ENCODE measurements at places on chromosomes 16 and 17.

DNA sequence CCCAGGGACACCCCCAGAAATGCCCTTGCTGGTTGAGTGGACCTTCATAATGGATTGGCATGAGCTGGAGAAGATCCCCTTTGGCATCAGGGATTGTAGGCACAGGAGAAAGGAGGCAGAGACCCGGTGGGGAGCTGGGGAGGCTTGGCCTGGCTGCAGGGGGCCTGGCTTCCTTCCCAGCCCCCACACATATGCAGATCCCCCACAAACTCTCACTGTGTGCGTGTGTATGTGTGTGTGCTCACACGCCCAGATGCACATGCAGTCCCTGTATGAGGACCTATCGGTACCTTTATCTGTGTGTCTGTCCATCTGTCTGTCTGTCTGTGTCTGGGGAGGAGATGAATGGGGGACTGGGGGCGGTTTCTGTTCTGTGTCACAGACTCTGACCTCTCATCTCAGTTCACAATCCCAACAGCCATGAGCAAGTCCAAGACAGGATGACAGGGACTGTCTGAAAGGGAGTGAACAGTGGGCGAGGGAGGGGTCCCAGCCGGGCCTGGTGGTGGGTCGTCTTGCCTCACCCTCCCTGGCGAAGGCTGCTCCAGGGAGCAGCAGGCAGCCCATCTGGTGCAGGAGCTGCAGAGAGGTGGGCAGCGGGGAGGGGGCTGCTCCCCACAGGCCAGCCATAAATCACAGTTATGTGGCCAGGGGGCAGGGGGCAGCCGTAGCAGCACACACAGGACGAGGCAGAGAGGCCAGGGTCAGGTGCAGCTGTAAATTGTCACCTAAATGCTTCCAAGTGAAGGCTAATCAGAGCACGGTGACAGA, 46.7 kb upstream of the LHX1 start:
- DNase-seq: no peak

- DNase-seq: no peak
Observed at GRCh38 chr16:5065813-5066212, at the start of gene C16orf89. C16orf89 (minus strand) TSS chr16:5065956; CDS start chr16:5065908, 48 bp downstream.

DNA sequence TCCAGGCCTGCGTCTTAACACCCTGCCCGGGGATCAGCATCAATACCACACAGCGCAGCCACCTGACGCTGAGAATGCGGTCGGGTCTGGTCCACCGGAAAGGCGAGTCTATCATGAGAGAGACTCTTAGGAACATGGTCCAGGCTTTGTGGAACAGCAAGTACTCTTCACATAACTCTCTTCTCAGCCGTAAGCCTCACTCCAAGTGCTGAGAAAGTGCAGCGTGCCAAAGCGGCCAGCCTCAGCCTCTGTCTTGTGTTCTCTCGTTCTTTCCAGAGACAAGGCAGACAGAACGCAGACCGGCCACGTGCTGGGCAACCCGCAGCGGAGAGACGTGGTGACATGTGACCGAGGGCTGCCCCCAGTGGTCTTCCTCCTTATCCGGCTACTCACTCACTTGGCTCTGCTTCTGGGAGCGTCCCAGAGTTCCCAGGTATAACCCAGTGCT, 34.4 kb upstream of the ENDOV start:
- no peak for DNase-seq

DNA sequence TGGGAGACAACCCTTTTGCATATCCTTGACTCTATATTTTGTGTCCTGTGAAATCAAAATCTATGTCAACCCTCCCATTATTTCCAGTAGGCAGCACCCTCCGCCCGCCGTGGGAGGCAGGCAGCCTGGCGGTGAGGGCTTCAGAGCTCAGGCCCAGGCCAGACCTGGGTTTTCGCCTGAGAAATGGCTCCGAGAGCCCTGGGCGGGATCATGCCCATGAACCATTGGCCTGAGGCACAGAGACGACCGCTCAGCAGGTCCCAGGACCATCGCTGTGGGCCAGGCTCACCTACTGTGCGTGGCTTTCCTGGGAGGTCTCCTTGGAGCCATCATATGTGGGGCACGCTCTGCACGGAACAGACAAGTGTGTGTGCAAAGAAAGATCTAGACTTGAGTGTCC, 6.3 kb upstream of the SLC38A8 start:
- no peak for DNase-seq

GRCh38 chr17:28904800-28905199, 1.9 kb upstream of the DHRS13 start:
- no peak for DNase-seq

DNA sequence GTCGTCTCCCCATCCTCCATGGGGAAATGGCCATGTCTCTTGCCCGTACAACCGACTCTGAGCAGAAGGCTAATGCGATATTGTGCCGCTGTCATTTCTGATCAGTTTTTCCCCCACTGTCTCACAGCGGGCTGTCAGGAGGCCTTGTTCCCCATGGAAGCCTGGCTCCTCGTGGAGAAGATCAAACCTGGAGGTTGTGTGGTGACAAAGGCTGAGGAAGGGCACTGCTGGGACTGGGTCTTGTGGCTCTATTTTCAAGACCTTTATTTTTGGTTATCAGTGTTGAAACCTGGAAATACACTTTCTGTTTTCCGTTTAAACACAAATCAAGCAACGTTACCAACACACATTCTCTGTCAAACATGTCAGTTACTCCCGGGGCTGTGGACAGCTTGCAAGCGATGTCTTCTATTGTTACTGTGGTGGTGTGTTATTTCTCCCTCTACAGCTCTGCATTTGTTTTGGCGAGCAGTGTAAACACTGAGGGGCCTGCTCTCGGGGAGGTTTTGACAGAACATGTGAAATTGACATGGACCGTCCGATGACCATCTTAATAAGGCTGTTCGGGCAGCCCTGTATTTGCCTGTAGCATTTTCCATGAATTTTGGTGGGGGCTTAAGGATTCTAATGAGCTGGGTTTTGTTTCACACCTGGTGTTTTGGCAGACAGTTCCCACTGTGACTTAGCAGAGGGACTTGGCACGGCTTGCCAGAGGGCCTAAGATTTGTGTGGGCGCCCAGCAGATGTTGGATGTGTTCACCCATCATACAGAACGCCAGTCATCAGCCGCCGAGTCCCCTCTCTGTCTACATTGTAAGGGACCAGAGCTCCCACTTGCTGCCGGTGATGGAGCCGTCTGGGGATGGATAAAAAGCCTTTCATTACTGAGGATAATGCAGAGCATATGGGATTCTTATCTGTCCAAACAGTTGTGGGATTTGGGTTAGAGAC, 12.5 kb downstream of the RBFOX1 start:
- DNase-seq: no peak

DNA sequence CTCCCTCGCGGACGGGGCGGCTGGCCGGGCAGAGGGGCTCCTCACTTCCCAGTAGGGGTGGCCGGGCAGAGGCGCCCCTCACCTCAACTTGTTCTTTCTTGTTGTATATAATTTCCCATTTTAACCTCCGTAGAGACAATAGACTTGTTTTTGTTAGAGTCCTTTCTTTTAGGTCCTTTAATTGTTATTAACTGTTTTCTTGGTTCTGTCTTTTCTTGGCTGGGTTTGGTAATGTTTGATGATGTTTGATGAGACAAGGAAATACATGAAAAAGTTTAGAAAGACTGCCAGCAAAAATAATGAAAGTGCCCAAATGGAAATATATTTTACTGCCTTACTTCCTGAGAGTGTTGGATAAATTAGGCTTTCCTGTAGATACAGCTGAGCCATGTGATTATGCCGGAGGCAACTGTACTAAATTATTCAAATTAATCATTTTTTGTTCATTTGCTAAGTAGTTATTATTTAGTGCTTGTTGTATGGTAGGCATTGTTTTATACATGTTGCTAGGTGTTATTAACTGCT, 30.9 kb downstream of the PRPSAP2 start:
- DNase-seq: no peak

DNA sequence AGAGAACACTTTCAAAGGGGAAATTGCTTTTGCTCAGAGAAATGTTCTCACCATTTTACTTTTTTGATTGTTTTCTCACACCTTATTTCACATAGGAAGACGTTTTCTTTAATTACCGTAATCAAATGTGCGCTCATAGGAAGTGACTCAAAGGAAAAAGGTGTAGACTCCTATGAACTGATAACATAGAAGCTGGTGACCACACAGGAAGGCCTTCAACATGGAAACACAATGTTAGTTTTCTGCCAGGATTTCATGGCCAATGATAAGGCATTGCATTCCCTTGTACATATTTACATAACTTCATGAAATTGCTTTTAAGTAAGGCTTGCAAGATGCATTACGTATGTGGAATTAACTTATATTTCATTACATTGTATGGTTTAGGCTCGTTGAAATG, 40.9 kb upstream of the KCNJ16 start:
- DNase-seq: no peak

GRCh38 chr17:27776882-27777624, 23.3 kb downstream of the NOS2 start:
- DNase-seq: no peak

GRCh38 chr17:59349178-59349577, 17.7 kb downstream of the YPEL2 start:
- no peak for DNase-seq

DNA sequence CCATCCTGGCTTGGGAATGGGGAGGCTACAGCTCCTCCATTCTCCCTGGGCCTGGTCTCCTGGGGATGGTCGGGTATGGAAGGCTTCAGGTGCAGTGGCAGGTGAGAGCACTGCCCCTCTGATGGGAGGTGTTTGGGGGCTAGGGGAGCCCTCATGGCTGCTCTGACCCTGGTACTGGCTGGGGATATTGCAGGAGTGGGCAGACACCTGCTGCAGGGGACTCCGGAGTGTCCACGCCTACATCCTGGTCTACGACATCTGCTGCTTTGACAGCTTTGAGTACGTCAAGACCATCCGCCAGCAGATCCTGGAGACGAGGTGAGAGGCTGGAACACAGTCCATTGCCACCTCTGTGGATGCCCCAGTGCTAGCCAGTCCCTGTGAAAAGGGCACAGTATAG, 8.8 kb downstream of the RASL10B start:
- no peak for DNase-seq

DNA sequence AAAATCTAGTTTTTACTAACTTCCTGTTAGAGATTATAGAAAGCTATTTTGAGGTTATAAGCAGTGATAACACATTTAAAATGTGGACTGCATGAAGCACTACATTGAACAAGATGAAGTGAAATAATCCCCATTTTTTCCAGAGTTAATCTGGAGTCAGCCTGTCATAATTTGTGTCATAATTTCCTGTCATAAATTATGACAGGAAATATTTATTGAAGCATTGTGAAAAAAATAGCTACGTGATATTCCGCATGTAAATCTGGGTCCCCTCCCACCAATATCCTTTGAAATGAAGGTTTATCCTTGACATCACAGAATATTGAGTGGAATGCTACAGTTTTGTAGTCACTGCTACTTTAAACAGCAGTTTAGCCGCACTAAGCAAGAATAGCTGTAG, 40.1 kb downstream of the OMG start:
- no peak for DNase-seq

DNA sequence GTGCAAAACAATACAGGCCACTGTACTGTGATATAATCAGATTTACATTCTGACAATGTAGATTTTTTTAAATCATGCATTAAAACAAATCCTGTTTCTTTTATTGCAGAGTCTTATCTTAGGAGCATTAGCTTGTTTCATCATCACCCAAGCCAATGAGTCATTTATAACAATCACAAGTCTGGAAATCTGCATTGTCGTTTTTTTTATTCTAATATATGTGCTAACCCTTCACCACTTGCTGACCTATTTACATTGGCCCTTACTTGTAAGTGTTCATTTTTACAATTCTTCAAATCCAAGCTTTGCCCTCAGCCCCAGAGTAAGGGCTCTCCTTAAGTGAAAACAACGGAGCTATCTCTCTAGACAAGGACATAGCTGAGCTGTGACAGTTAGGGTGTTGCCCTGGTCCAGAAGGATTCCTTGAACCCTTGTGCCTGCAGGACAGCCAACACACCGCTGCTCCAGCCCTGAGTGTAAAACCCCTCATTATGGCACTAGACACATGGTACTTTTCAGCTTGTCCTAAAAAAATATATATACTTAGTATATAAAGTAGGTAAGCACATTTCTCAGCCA, 3.7 kb downstream of the CMTM1 start:
- DNase-seq: no peak

DNA sequence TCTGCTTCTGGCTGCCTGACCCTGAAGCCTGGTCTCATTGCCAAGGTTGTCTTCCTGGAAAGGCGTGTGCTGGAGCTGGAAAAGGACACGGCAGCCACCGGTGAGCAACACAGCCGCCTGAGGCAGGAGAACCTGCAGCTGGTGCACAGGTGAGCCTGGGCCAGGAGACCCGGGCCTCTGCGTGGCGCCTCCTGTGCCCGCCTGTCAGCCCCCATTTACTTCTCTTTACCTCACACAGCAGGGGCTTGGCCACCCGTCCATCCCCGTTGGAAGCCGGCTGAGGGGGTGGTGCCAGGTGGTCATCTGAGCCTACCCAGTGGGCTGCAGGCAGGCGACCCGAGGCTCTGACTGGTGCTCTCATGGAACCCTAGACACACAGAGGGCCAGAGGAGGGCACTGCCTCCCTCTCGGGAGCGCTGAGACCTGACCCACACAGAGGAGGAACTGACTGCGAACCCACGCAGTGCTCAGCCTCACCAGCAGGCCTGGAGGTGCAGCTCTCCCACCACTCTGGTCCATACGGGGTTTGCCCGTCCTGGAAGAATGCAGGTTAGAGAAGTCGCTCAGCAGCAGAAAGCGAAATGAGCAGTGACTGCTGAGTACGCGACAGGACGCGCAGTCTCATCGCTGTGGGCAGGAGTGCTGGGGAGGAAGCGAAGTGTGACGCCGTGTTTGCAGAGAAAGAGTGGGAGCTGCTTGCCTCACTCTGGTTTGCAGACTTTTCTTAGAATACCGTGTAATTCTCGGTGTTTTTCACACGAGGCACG, 21.9 kb upstream of the CAPN15 start:
- no peak for DNase-seq

DNA sequence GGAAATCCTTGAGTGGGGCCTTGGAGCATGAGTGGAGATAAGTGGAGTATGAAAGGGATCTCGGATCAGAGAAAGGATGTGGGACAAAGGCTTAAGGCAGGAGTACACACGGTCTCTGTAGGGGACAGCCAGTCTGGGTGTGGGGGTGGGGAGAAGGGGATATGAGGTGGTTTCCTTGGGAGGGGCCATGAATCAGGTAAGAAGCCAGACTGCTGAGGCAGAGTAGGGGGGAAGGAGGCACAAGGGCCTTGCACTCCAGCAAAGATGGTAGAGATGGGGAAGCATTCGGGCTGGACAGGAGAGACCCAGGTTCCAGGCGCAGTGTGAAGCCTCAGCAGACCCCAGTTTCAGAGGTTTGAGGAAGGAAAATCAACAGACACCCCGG, 1.6 kb downstream of the HSD11B2 start:
- no peak for DNase-seq

DNA sequence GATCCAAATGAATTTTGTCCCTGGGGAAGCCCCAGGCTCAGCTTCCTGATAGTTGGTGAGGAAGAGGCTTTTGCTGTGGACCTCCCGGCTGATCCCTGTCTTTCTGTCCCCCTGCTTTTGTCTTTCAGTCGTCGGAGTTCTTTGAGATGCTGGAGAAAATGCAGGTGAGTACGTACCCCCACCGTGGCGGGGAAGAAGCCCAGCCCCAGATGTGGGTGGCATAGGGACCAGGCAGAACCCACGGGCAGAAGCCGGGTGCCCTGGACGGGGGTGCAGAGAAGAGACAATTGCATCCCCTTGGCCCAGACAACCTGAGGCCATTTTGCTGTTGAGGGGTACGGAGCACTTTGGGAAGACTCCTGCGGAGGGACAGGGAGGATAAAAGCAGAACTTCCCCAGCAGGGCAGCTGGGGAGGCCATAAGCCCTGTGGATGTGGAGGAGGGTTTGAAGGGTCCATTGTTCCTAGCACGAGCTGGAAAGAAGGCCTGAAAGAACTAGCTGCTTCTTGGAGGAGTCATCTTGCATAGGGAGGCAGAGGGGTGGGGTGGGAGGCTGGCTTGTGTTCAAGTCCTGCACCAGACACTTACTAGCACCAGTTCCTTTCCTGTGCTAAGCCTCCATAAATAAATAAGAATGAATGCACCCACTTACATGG, 105.6 kb downstream of the OR1D5 start:
- no peak for DNase-seq
